ENCODE measurements at places on chromosomes 11 and 22.

GRCh38 chr11:40388097-40388818, 1071.2 kb downstream of the LRRC4C start:
- no peak for ATAC-seq

- no peak for ATAC-seq
Observed at GRCh38 chr11:112513417-112513816, 252.8 kb upstream of the PLET1 start.

GRCh38 chr11:12141283-12141682, 30.9 kb downstream of the MICAL2 start:
- ATAC-seq: no peak

DNA sequence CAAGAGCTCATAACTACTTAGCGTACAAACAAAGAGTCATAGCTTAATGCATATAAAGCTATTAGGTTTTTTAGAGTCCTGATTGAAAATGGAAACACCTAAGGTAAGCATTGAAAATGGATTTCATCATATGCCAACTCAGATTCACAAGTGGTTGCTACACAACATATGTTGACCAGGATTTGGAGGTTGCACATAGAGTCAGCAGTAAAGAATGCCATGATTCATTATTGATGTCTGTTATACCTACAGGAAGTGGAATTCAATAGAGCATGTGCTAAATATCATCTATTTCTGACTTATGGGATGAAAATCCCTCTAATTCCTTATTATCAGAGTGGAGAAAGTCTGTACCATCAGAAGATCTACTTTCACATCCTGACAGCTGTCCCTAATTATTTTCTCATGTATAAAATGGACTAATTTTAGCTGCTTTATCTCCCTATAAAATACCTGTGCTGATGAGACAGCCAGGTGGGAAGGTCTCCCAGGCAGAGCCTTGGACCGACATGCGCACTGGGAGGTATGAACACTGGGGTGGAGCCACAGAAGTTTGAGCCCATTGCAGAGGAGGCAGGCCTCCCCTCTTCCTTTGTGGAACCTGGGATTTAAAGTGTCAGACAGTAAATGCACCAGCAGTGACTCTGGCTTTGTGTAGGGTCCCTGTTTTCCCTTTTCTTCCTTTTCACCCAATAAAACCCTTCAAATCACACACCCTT, 204.2 kb downstream of the AASDHPPT start:
- ATAC-seq: no peak

- no peak for ATAC-seq
Observed at GRCh38 chr11:45158891-45159605, 12.6 kb downstream of the PRDM11 start.

DNA sequence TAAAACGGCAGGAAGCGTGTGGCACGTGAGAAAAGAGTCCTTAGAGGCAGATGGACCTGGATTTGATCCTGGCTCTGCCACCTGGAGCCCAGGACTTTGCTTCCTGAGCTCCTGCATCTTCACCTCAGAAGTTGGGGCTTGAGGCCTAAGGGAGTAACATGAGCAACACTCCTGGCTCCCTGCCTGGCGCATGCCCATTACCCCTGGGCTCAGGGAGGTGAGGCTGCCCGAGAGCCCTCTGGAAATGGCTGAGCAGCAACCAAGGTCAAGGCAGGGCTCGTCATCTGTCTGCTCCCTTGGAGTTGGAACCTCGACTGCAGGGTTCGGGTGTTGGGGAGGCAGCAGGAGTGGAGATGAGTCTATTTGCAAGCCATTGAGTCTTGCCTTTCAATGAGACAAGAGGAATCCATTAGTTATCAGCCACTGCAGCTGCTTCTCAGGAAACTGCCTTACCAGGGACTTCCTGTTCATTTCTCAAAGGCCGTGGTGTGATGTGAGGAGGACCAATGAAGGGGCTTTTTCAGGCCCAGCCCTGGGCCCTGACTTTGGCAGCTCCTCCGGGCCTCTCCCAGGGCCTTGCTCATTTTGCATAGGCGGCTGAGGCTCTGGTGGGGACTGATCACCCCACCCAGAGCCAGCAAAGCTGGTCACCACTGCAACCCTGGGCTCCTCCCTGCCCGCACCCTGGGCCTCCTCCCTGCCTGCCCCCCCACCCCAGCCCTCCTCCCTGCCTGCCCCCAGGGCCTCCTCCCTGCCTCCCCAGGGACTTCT, 6.4 kb downstream of the FADS2 start:
- peak; percentile 87 for ATAC-seq

Measured in activated T-helper 17 cell treated with anti-CD3 and anti-CD28 coated beads, Interleukin-2, amount 50 U/mL, for 72 hours (primary cell).